ENCODE measurements at places on chromosomes 13 and 19. TPM values are rescaled to one million over a fixed set of nuclear protein-coding genes. Genes with fewer than 3 reads are reported as not detected.

The CYSLTR2 gene
- total RNA-seq: 1.3 TPM

The MVB12A gene
- 25.1 TPM for total RNA-seq

The SSBP4 gene
- total RNA-seq: 45.6 TPM

The KRTDAP gene
- not detected for total RNA-seq

The EDNRB gene
- 144 TPM for total RNA-seq

The CNFN gene
- not detected for total RNA-seq

The ATP4B gene
- not detected for total RNA-seq

The MEGF8 gene
- total RNA-seq: 27.0 TPM

The NRTN gene
- total RNA-seq: 0.14 TPM

The THSD1 gene
- 5.3 TPM for total RNA-seq

The ZNF574 gene
- 7.1 TPM for total RNA-seq

All from smooth muscle cell of bladder (primary cell).